ENCODE measurements at places on chromosomes 2 and 18.

GRCh38 chr2:174341995-174342685 lies 7.4 kb downstream of the SP9 start:
- DNase-seq: no peak

- no peak for DNase-seq
Measured at GRCh38 chr2:102024410-102024809, 32.6 kb downstream of the IL1R2 start.

GRCh38 chr2:851680-852079 lies 99.0 kb upstream of the SNTG2 start:
- no peak for DNase-seq

DNA sequence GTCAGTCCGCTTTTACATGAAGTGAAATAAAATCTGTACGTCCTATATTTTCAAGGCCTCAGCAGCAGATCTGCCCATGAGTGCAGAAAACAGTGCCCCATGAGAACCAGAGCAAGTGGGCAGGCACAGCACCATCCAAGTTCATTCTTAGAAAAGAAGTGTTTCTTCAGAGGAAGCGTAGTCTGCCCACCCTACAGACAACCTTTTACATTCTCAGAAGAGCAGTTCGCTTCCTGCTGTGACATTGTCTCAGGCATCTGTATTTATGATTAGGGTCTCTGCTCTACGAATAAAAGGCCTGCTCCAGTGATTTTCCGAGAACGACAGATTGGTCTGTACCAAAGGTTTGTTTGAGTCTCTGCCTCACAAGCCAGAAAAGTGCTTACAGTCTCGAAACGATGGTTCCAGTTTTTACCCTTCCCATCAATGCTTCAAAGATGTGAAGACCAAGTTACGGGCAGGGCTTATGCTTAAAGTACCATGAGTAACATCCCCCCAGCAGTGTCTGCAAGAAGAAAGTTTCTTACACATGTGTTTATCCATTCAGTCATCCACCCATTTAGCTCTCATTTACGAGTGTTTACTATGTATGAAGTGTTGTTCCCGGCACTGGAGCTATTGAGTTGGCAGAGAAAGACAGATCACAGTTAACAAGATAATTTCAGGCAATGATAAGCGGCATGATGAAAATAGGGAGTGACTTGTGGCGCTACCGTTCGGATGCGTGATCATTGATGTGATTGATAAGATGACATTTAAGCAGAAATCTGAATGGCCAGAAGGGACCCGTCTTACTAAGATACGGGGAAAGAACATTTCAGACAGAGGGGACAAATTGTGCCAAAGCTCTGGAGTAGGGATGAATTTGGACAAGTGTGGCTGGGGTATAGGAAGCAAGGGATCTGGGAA lies 31.4 kb upstream of the CTLA4 start:
- no peak for DNase-seq

DNA sequence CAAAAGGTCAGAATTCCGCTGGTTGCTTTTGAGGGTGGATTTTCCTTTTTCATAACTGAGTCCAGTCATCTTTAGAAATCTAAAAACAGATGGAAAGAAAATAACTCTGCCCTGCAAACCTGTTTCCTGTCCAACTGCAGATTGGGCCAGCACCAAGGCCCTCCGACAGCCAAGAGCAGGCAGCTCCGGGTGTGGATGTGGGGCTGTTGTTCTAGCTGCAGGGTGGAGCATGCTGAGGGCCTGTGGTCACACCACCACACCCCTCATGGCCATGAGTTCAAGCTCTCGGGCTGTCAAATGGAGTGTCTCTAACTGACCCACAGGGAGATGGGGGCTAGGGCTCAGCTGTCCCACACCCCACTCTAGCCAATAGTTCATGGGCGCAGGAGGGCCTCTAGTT lies 69.3 kb upstream of the BZW1 start:
- DNase-seq: no peak

DNA sequence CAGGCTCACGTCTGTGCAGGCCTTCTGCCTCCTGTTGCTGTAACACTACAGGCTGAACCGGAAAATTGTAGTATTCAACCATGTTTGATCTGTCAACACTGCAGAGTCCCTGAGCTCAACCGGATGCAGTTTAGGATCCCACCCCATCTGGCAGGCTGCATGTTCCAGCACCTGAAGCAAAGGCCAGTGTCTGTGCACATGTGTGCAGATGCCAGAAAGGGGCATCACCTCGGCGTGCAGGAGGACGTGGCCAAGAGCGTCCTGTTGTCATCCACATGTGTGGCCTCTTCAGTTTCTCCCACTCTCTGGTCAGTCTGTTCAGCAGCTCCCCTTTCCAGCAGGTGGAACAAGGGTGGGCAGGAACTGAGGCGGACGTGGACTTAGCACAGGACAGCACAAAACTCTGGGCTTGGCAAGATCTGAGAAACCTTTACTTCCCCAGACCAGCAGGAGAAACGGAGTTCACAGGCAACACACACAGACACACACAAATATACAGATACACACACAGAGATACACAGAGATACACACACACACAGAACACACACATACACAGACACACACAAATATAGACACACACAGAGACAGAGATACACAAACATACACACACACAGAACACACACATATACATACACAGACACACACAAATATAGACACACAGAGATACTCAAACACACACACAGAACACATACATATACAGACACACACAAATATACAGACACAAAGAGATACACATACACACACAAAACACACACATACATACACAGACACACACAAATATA lies 111.3 kb downstream of the NDUFA10 start:
- DNase-seq: no peak

DNA sequence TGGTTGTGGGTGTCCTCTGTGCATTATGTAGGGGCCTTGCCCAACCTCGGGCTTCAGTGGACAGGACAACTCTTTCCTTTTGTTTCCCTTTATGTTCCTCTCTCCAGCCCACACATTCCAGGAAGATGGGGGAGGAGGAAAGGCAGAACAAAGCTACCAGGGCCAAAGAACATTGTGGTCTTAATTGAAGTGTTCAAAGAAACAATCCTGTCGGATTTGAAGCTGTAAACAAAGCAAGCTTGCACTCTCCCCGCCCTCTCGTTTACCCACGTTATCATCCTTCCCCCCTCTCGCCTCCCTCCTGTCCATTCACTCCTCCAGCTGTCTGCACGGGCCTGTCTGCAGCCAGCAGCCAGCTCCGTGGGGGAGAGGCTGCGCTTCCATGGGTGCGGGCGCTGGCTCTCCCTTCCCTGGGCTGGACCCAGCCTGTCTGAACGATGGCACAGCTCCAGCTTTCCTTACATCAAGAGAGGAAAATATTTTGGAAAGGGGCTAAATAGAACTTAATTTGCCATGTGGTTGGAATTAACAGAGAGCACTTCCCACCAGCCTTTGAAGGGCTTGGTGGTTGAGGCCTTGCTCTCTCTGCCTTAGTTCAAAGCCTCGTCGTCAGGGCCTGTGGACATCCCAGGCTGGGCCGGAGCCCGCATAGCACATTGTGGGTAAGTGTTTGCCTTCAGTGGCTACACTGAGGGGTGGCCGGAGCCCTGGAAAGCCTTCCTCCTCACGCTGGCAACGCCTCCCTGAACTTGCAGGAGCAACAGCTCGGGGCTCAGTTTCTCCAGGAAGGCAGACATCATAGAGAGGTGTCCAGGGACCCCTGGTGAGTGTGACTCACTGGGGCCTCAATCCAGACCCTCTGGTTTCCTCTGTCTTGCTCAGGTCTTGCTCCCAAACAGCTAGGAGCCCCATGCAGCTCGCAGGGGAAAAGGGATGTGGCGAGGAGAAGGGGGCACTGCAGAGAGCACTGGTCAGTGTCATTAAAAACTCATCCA lies 60.6 kb upstream of the HS6ST1 start:
- DNase-seq: peak; percentile 68

- DNase-seq: peak; percentile 26
Measured at GRCh38 chr2:160918906-160919503, 241.2 kb upstream of the TANK start.

DNA sequence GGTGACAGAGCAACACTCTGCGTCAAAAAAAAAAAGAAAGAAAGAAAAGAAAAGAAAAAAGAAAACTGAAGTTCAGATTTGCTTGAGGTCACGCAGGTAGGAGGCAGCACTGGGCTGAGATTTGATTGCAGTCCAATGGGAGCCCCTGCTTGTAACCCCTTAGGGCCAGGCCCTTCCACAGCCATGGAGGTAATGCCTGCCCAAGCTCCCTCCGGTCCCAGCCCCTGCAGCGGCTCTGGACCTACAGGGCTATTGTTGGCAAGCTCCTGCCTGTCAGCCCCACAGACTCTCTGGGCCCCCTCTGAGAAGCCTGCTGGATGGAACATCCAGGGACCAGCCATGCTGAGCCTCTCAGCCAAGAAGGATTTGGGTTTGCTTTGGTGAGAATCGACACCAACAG lies 12.2 kb downstream of the ZFP36L2 start:
- no peak for DNase-seq

GRCh38 chr2:210647151-210647550 lies 90.8 kb downstream of the CPS1 start:
- DNase-seq: no peak

GRCh38 chr2:121351521-121352318 lies 66.7 kb upstream of the TFCP2L1 start:
- no peak for DNase-seq

DNA sequence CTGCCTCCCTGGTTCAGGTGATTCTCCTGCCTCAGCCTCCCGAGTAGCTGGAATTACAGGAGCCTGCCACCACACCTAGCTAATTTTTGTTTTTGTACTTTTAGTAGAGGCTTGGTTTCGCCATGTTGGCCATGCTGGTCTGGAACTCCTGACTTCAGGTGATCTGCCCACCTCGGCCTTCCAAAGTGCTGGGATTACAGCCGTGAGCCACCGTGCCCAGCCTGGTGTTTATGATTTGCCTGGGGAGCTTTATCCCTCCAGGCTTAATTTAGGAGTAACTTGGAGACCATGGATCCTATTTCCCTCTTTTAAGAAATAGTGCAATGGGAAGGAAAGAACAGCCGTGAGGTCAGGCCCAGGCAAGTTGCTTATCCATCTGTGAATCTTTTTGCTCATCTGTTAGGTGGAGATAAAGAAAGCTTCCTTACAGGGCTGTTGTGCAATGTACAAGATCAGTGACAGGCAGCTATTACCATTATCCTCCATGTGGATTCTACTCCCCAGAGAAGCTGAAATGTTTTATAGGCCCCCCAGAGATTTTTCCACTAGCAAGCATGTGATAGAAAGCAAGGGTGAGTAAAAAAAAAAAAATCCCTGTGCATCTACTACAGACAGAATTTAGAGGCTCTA lies 104.9 kb upstream of the MGAT5 start:
- no peak for DNase-seq

GRCh38 chr2:240139011-240139441 lies 1.4 kb downstream of the OTOS start:
- DNase-seq: no peak

DNA sequence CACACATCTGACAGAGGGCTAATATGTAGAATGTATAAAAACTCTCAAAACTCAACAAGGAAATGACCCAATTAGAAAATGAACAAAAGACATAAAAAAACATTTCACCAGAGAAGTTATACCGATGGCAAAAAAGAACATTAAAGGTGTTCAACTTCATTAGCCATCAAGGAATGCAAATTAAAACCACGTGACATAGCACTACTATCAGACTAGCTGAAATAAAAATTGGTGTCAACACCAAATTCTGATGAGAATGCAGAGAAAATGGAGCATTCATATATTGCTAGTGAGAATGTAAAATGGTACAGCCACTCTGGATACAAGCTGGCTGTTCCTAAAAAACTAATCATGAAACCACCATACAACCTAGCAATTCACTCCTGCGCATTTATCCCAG lies 128.0 kb downstream of the INSIG2 start:
- DNase-seq: no peak

- DNase-seq: no peak
Measured at GRCh38 chr18:57555134-57555533, 31.4 kb downstream of the FECH start.

Measured in NCI-H2081 (cell line).